ENCODE measurements at places on chromosomes 6 and 20. TPM values are rescaled to one million over a fixed set of nuclear protein-coding genes. Genes with fewer than 3 reads are reported as not detected.

DNA sequence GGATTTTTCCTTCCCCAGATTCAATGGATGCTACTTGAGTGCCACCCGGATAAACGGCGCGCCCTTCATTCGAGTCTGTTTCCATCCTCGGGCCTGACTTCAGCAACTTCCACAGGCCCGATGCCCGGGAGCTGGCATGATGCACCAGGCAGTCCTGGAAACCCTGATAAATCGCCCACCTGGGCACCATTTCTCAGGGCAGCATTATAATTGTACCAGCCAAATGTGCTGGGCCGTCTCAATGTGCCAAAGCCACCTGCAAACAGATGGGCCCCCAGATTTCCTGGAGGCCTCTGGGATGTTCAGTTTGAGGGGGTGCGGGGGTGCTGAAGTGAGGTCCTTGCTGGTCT, 65.8 kb downstream of the NOL4L start:
- peaks cover 59% of the 10 kb centered on the region for H3K36me3 ChIP-seq
- no peaks in the 10 kb centered on the region for H3K27me3 ChIP-seq
- H3K27ac ChIP-seq = no peak overlapping the region
- H3K4me1 ChIP-seq = peaks cover 43% of the 10 kb centered on the region
- H3K4me3 ChIP-seq = no peak overlapping the region

- H3K27ac ChIP-seq = no peak within 1 kb of the TSS
- no peak for DNase-seq
- peaks cover 13% of the 10 kb centered on the region for H3K27me3 ChIP-seq
- no peaks in the 10 kb centered on the region for H3K36me3 ChIP-seq
These were observed at the start of gene EDN3 for GRCh38 chr20:59300333-59301081. TSS of gene EDN3 (plus strand) at chr20:59300611. CDS start at chr20:59300813, 202 bp downstream.

DNA sequence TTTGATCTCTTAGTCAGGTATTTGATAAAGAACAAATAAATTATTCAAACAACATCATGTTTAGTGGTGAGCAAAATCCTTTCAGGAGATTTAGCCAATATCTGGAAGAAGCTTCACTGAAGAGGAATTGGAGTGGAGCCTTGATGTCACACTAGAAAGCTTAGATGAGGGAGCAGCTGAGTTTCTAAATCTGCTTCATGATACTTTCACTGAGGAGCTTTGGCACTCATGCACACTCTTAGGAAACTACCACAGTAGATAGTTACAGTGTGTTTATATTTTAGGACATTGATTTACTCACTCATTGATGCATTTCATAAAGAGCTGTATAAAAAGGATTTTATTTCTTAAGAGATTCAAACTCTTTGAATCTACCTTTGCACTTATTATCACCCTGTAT, 366.2 kb upstream of the BTBD3 start:
- no peak for DNase-seq
- no peaks in the 10 kb centered on the region for H3K27me3 ChIP-seq
- H3K36me3 ChIP-seq = no peaks in the 10 kb centered on the region
- H3K27ac ChIP-seq = no peak overlapping the region
- H3K4me1 ChIP-seq = no peaks in the 10 kb centered on the region

GRCh38 chr20:32761831-32762753, at the start of gene DNMT3B:
TSS of gene DNMT3B (plus strand) at chr20:32762385. CDS start at chr20:32780324, 17,939 bp downstream.
- no peaks in the 10 kb centered on the region for H3K36me3 ChIP-seq
- H3K27ac ChIP-seq = no peak within 1 kb of the TSS
- H3K4me1 ChIP-seq = peaks cover 17% of the 10 kb centered on the region
- DNase-seq = peak; percentile 56

DNA sequence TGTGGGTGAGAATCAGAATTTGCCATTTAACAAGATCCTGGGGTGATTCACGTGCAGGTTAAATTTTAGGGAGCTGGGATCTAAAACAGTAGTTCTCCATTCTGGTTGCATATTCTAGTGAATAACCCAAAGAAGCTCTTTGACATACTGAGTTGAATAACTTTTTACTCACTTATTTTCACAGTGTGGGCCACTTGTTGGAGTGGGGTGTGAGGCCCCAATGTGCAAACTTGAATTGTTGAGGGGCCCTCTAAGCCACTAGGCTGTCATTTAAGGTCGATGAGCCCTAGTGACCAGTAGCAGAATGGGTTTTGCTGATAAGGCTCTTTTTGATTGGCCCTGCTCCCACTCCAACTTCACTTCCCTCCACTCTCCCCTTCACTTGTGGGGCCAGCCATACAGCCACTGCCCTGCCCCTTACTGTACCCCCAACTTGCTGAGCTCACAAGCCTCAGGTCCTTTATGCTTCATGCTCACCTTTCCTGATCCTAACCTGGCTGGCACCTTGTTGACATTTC, 33.6 kb upstream of the RIPOR2 start:
- H3K4me3 ChIP-seq = no peak overlapping the region
- peaks cover 10% of the 10 kb centered on the region for H3K36me3 ChIP-seq
- peaks cover 21% of the 10 kb centered on the region for H3K4me1 ChIP-seq
- H3K27me3 ChIP-seq = no peaks in the 10 kb centered on the region
- no peak overlapping the region for H3K27ac ChIP-seq
- DNase-seq = no peak

DNA sequence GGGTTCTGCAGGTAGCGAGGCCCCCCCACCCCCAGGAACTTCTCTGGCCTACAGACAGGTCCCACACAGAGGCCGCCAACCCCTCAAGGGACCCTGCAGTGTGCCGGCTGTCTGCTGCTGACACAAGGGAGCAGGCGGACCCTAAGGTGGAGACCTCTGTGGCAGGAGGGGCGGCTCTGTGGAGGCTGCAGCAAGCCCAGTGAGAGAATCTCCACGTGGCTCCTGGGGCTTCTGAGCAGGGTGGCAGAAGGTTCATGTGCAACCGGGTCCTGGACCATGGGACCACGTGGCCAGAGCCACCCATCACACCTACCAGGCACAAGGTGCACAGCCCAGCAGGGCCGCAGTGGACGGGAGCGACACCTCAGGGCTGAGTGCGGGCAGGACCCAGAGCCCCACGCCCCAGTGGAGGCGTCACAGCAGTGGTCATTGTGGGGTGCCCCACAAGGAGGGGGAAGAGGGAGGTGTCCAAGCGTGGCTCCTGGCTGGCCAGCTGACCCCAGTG, 4.3 kb downstream of the ARFRP1 start:
- no peak for DNase-seq
- peaks cover 18% of the 10 kb centered on the region for H3K4me1 ChIP-seq

- no peak overlapping the region for H3K4me3 ChIP-seq
- no peaks in the 10 kb centered on the region for H3K36me3 ChIP-seq
- no peak for DNase-seq
- no peaks in the 10 kb centered on the region for H3K27me3 ChIP-seq
These were observed 45.6 kb downstream of the FAM50B start for GRCh38 chr6:3894590-3895311.

- no peak overlapping the region for H3K27ac ChIP-seq
- no peak overlapping the region for H3K4me3 ChIP-seq
- no peak for DNase-seq
These were observed 1.7 kb upstream of the SCAF8 start for GRCh38 chr6:154731296-154732218.

GRCh38 chr6:109632405-109632804, 58.6 kb downstream of the AK9 start:
- no peak overlapping the region for H3K4me3 ChIP-seq
- DNase-seq = no peak
- no peaks in the 10 kb centered on the region for H3K27me3 ChIP-seq
- H3K4me1 ChIP-seq = no peaks in the 10 kb centered on the region

DNA sequence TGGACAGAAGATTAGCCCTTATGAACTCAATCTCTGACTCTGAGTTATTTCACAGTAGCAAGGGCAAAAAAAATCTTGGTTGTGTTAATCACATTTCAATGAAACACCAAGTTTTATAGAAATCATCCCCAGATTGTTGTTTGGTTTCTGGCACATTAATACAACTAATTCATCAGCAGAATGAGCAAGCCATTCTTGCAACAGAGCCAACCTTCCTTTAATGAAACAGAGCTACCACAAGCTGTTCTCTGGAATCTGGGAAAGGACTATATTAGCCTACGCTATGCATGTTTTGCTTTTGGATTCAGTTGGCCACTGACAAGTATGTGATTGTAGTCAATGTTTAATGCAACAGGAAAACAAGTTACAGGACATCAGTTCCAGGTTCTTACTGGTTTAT, 13.8 kb upstream of the POPDC3 start:
- H3K36me3 ChIP-seq = no peaks in the 10 kb centered on the region
- no peaks in the 10 kb centered on the region for H3K4me1 ChIP-seq
- H3K27ac ChIP-seq = no peak overlapping the region
- H3K4me3 ChIP-seq = no peak overlapping the region
- no peak for DNase-seq
- peaks cover 11% of the 10 kb centered on the region for H3K27me3 ChIP-seq

GRCh38 chr6:146423452-146423851, 120.2 kb upstream of the RAB32 start:
- H3K36me3 ChIP-seq = no peaks in the 10 kb centered on the region
- H3K27me3 ChIP-seq = no peaks in the 10 kb centered on the region
- DNase-seq = no peak
- no peak overlapping the region for H3K4me3 ChIP-seq

DNA sequence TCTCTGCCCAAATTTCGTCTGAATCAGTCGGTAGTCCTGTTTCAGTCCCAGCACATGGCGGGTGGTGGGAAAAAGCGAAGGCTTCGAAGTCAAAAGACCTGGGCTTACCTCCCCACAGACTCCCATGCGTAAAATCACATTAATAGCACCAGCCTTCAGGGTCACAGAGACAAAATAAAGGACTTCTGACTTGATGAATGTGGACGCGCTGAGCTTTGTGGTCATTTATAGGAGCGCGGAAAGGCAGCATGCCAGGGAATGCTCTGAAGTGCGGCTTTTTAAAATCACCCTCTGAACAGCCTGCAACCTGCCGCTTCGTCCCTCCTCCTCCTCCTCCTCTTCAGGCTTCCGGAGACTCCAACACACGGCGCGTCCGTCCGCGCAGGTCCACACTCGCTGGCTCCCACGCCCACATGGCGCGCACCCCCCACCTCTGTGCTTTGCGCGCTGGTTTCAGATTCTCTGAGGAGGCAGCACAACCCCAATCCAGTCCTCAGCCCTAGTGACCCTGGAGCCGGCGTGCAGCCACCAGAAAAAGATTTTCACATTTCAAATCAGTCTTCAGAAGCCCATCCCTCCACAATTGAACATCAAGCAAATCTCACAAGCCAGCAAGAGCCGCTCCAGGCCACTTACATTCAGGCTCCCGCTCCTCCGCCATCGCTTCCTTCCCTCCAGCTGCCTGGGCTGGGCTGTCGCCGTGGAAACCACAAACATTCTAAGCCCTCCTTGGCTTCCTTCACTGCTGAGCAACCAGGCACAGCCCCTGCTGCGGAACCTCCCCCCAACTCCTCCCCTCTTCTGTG, at the start of gene C6orf118:
Gene C6orf118, minus strand, starts transcription at position 680 of the 806 bp plus-strand sequence. Its CDS starts 19 bp downstream, at position 661.
- H3K36me3 ChIP-seq = no peaks in the 10 kb centered on the region
- H3K4me3 ChIP-seq = no peak within 1 kb of the TSS
- no peak within 1 kb of the TSS for H3K27ac ChIP-seq
- H3K4me1 ChIP-seq = no peaks in the 10 kb centered on the region

DNA sequence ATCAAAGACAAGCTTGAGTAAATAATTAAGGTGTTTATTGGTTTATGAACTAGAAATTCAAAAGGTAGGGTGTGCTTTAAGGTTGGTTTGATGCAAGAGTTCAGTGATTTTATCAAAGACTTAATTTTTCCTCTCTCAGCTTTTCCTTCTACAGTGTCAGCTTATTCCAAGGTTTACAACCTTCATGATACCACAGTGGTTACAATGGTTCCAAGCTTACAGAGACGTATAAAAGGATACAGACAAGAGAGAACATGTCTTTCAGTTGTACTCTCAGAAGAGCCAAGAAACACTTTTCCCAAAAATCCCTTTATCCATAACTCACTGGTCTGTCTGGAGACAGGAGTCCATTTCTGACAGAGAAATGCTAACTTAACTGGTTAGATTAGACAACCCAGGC, 93.5 kb upstream of the LOC128125822 start:
- H3K4me3 ChIP-seq = no peak overlapping the region
- DNase-seq = no peak
- no peak overlapping the region for H3K27ac ChIP-seq

GRCh38 chr6:40620574-40621240, 33.5 kb upstream of the LRFN2 start:
- no peak overlapping the region for H3K27ac ChIP-seq
- no peak for DNase-seq
- H3K36me3 ChIP-seq = no peaks in the 10 kb centered on the region
- no peaks in the 10 kb centered on the region for H3K4me1 ChIP-seq
- H3K4me3 ChIP-seq = no peak overlapping the region

The CGA gene
- 0.62 TPM for total RNA-seq

The CFAP61 gene
- total RNA-seq = not detected

The FAM110A gene
- total RNA-seq = 27.5 TPM

The SUPT3H gene
- total RNA-seq = 5.7 TPM

The KCNS1 gene
- not detected for total RNA-seq

Data from CD4-positive, CD25-positive, alpha-beta regulatory T cell (primary cell).